Activated B cell treated with CpG ODN at 0.5 μM for 24 hours (primary cell): ENCODE measurements at places on chromosomes 1 and 21.
A peak's percentile ranks its signal among the peaks of the same experiment; 100 is the strongest.

GRCh38 chr1:178371933-178372388, 124.8 kb downstream of the CLEC20A start:
- no peaks in the 10 kb centered on the region for H3K4me1 ChIP-seq
- DNase-seq: no peak
- H3K27ac ChIP-seq: no peak overlapping the region
- H3K4me3 ChIP-seq: no peak overlapping the region
- no peaks in the 10 kb centered on the region for H3K36me3 ChIP-seq

DNA sequence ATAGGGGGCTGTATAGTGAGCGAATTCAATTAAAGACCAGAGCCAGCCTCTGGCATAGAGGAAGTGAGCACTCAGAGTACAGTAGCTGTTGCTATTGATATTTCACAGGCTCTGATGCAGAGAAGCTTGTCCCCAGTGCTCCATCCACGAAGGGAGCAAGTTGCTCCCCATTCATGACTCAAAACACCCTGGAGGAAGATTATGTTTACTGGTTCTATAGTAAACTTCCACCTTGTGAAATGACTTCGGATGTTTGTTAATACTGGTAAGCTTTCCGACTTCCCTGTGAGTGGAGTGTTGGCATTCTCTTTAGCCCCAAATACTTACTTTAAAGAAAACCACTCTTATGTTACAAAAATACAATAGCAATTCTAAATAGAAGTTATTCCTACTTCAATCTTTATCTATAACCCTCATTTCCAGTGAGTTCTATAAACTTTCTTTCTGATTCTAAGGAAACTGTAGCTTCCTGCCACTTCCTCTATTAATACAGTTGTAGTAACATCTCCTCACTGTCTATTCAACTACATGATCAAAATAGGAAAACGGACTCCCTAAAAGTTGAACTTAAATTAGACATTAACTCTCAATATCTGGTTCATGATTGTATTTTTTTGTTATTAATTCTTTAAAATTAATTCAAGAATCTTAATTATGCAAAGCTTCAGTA, 46.4 kb downstream of the ZNF281 start:
- no peak for DNase-seq
- peaks cover 9% of the 10 kb centered on the region for H3K4me1 ChIP-seq
- no peak overlapping the region for H3K27ac ChIP-seq
- no peak overlapping the region for H3K4me3 ChIP-seq

GRCh38 chr21:45040739-45041138, 33.6 kb upstream of the ADARB1 start:
- H3K4me1 ChIP-seq: peaks cover 12% of the 10 kb centered on the region
- H3K36me3 ChIP-seq: no peaks in the 10 kb centered on the region
- no peak overlapping the region for H3K27ac ChIP-seq

GRCh38 chr21:20351138-20351537, 647.1 kb upstream of the NCAM2 start:
- no peak overlapping the region for H3K4me3 ChIP-seq
- no peak for DNase-seq
- no peaks in the 10 kb centered on the region for H3K36me3 ChIP-seq
- H3K4me1 ChIP-seq: no peaks in the 10 kb centered on the region
- H3K27ac ChIP-seq: no peak overlapping the region
- H3K27me3 ChIP-seq: no peaks in the 10 kb centered on the region

GRCh38 chr1:182739545-182739944, 50.0 kb upstream of the NPL start:
- no peaks in the 10 kb centered on the region for H3K27me3 ChIP-seq
- no peak for DNase-seq
- H3K4me3 ChIP-seq: no peak overlapping the region
- no peaks in the 10 kb centered on the region for H3K4me1 ChIP-seq
- H3K27ac ChIP-seq: no peak overlapping the region

DNA sequence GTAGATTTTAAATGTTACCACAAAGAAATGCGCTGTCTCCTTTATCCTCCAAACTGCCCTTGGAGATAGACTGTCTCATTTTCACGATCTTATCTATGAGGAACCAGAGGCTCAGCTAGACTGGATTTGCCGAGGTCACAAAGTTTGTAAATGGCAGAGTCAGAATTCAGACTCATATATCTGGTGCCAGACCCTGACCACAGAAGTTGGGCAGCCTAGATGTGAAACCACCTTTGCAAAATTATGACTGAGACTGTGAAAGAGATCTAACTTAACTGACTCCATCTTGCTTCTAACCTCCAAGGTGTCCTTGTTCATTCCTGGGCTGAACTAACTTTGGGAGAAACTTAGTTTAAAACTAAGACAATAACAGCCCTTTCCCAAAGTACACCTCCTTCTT, 14.1 kb downstream of the CNR2 start:
- no peak for DNase-seq
- no peaks in the 10 kb centered on the region for H3K27me3 ChIP-seq
- peaks cover 59% of the 10 kb centered on the region for H3K36me3 ChIP-seq
- peak overlapping the region; percentile 68 for H3K4me3 ChIP-seq
- H3K4me1 ChIP-seq: peaks cover 82% of the 10 kb centered on the region
- H3K27ac ChIP-seq: peak overlapping the region; percentile 93

GRCh38 chr1:64036549-64036948, 166.9 kb upstream of the UBE2U start:
- H3K36me3 ChIP-seq: no peaks in the 10 kb centered on the region
- no peaks in the 10 kb centered on the region for H3K4me1 ChIP-seq
- DNase-seq: no peak
- no peak overlapping the region for H3K27ac ChIP-seq
- H3K27me3 ChIP-seq: no peaks in the 10 kb centered on the region

- H3K4me3 ChIP-seq: no peak overlapping the region
- H3K27me3 ChIP-seq: no peaks in the 10 kb centered on the region
- H3K4me1 ChIP-seq: no peaks in the 10 kb centered on the region
- H3K36me3 ChIP-seq: no peaks in the 10 kb centered on the region
- H3K27ac ChIP-seq: no peak overlapping the region
Observed at GRCh38 chr1:191530928-191531327, 627.3 kb upstream of the RGS18 start.

GRCh38 chr1:153563991-153564390, 1.7 kb downstream of the S100A2 start:
- no peaks in the 10 kb centered on the region for H3K36me3 ChIP-seq
- H3K4me3 ChIP-seq: no peak overlapping the region
- DNase-seq: no peak
- no peak overlapping the region for H3K27ac ChIP-seq
- peaks cover 36% of the 10 kb centered on the region for H3K4me1 ChIP-seq

- no peaks in the 10 kb centered on the region for H3K36me3 ChIP-seq
- peaks cover 21% of the 10 kb centered on the region for H3K4me1 ChIP-seq
- no peak overlapping the region for H3K27ac ChIP-seq
- H3K4me3 ChIP-seq: no peak overlapping the region
Observed at GRCh38 chr1:200184196-200184595, 156.7 kb downstream of the NR5A2 start.

DNA sequence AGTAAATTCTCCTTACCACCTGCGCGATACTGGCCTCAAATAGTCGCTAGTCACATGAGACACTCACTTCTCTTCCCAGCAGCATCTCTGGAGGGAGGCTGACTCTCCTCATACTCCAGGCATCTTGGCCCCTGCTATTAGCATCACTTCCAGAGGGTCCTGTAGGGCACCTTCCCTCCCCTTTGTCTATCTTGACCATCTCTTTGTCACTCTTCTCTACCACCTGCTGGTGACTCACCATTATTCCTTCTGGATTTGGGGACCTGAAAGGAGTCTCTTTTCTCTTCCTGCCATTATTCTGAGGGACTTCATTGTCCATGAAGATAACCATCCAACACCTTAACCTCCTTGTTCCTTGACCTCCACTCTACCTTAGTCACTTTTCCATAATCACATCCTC, 31.7 kb upstream of the GPR37L1 start:
- DNase-seq: no peak
- H3K4me3 ChIP-seq: no peak overlapping the region
- no peak overlapping the region for H3K27ac ChIP-seq
- no peaks in the 10 kb centered on the region for H3K4me1 ChIP-seq
- H3K27me3 ChIP-seq: peaks cover 11% of the 10 kb centered on the region

DNA sequence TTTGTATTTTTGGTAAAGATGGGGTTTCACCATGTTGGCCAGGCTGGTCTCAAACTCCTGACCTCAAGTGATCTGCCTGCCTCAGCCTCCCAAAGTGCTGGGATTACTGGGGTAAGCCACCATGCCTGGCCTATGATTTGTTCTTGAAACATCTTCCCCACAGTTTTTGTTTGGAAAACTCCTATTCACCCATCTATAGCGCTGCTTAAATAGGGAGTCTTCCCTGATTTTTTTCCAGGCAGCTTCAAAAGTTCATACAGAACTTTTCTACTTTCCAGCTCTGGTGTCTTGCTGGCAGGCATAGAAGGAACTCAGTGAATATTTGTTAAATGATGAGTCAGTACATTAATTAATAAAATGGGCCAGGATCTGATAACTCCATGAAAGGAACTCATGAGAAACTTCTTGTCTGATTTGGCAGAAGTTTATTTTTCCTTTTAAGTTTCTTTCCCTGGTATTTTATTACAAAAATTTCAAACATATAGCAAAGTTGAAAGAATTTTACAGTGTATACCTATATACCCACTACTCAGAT, 33.0 kb upstream of the TTC22 start:
- no peaks in the 10 kb centered on the region for H3K4me1 ChIP-seq
- DNase-seq: no peak
- H3K27me3 ChIP-seq: peaks cover 24% of the 10 kb centered on the region
- H3K4me3 ChIP-seq: no peak overlapping the region
- no peaks in the 10 kb centered on the region for H3K36me3 ChIP-seq
- no peak overlapping the region for H3K27ac ChIP-seq

- no peak overlapping the region for H3K27ac ChIP-seq
- no peak for DNase-seq
- H3K36me3 ChIP-seq: no peaks in the 10 kb centered on the region
- no peak overlapping the region for H3K4me3 ChIP-seq
- H3K4me1 ChIP-seq: no peaks in the 10 kb centered on the region
- peaks cover 8% of the 10 kb centered on the region for H3K27me3 ChIP-seq
Observed at GRCh38 chr1:2442661-2443060, 30.3 kb upstream of the PEX10 start.

GRCh38 chr21:41236352-41236973, 68.5 kb downstream of the BACE2 start:
- no peaks in the 10 kb centered on the region for H3K27me3 ChIP-seq
- no peak for DNase-seq
- peaks cover 37% of the 10 kb centered on the region for H3K36me3 ChIP-seq
